ENCODE measurements at places on chromosomes 6 and 20.

DNA sequence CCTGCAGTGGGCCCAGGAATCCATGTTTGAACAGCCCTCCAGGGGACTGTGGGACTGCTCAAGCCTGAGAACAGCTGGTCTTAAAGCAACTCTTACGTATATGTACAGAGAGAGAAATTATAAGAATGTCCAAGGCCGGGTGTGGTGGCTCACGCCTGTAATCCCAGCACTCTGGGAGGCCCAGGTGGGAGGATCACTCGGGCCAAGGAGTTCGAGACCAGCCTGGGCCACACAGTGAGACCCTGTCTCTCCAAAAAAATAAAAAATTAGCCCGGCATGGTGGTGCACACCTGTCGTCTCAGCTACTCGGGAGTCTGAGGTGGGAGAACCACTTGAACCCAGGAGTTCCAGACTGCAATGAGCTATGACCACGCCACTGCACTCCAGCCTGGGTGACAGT lies 134.0 kb downstream of the DTNBP1 start:
- no peak for DNase-seq

DNA sequence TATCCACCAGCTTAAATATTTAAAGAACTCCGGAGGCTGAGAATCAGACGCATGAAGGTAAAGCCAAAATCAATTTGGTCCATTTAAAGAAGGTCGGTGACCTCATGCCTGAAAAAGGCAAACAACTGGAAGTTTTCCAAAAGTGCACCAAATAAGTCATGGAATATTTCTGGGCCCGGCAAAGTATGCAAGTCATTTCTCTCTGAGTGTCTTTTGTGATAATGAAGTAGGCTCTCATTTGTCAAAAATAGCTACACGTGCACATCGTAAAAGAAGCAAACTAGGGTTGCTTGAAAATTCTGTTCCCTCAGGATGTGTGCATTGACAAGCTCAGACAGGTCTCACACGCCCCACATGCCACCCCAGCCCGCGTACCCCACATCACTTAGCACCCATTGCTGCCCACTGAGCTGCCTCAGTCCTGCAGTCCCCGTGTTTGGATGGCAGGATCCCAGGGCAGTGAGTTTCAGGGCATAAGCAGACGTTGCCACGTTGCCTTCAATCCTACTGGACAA lies 20.5 kb upstream of the PYGB start:
- no peak for DNase-seq

DNA sequence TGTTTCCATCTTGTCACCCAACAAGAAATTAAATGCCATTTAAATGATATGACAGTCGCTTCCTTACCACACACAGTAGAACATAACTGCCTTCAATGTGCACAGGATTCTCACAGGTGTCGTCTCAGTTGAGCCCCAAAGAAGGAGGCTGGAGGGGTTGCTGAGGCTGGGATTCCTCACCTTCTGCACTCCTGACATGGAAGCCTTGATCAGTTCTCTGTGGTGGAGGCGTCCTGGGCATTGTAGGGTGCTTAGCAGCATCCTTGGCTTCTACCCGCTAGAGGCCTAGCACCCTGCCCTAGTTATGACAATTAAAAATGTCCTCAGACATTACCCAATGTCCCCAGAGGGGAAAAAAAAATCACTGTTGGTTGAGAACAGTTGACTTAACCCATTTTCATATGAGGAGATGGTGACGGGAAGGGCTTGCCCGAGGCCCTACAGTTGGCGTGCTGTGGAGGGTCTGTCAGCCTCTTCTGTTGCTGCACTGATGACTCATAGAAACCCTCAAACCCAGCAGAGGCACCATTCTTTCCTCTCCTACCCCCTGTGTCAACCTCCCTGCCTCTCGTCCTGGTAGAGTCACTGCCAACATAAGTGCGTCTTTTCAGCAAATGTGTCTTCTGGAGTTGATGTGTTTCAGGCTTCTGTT lies 19.3 kb upstream of the ZNF831 start:
- DNase-seq = no peak

GRCh38 chr6:91298543-91299145 lies 711.8 kb upstream of the MAP3K7 start:
- no peak for DNase-seq

GRCh38 chr20:36941401-36941835 lies 10.1 kb downstream of the SAMHD1 start:
- DNase-seq = no peak

GRCh38 chr6:105051941-105052471 lies 95.1 kb downstream of the LIN28B start:
- DNase-seq = no peak

Measured in cerebellar cortex (tissue), 1 donor.